Common myeloid progenitor, CD34-positive (primary cell): ENCODE measurements at places on chromosomes 4 and X.

DNA sequence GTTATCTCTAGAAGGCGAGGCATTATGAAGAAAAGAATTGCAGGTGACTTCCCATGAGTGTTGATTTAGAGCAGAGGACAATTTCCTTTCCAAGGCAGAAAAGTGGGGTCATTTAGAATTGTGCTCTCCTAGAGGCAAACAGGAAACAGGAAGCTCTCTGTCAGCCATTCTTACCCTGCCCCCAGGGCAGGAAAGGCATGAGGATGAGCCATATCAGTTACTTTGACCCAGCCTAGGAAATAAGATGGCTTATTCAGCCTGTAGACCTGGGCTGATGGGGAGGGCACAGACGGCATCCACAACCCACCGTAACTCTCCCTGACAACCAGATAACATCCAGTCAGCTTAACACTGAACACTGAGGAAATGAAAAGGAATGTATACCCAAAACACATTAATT lies 88.8 kb upstream of the KDR start:
- DNase-seq, result no peak

DNA sequence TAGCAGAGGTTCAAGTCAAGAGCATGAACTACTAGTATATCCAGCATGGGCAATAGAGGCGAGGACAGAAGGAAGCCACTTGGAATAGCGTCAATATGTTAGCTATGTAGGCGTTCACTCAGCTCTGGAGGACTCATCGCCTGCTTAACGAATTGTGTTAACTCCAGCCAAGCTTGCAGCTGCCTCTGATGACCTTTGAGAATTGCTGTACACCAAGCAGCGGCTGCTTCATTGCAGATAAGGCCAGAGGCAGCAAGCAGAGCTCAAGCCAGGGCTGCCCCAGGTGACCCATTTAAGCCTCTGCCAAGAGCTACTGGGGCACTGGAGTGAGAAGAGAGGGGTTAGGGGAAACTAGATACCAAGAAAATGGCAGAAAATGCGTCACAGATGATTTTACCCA lies 160.2 kb upstream of the IGFBP7 start:
- no peak for DNase-seq

DNA sequence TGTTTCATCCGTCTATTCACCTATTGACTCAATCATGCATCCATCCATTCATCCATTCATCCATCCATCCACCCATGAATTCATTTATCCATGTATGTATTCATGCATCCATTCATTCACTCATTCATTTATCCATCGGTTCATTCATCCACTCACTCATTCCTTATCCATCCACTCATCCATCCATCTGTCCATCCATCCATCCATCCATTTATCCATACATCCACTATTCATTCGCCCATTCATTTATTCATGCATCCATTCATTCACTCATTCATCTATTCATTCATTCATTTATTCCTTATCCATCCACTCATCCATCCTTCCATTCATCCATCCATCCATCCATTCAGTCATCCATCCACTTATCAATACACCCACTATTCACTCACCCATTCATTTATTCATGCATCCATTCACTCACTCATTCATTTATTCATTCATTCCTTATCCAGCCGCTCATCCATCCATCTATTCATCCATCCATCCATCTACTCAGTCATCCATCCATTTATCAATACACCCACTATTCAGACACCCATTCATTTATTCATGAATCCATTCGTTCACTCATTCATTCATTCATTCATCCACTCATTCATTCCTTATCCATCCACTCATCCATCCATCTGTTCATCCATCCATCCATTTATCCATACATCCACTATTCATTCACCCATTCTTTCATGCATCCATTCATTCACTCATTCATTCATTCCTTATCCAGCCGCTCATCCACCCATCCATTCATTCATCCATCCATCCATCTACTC lies 11.2 kb downstream of the P2RY8 start:
- DNase-seq, result no peak

DNA sequence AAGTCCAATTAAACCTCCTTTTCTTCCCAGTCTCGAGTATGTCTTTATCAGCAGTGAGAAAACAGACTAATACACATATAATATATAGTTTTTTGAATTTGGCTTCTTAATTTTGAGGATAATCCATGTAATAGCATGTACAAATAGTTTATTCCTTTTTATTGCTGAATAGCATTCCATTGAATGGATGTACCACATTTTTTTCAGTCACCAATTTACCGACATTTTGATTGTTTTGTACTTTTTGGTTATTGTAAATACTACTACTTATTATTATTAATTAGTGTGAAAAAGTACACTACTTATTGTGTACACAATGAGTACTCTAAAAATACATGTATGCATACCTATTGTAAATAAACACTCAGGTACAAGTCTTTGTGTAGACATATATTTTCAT lies 42.3 kb upstream of the ANXA10 start:
- no peak for DNase-seq

DNA sequence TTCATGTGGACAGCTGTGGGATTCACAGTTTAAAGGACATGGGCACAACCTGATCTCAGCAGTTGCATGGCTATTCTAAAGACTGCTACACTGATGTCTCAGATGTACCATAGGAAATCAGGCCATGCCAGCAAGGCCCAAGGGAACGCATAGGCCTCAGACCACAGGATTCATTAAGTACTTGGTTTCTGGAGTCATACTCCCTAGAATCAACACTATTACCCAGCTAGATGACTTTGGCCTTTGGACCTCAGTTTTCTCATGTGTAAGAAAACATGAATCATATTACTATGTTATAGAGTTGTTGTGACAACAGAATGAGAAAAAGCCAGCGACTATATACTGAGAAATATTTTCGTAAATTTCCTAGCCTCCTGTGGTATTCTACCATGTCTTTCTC lies 67.9 kb downstream of the NHS start:
- no peak for DNase-seq

- DNase-seq, result no peak
Measured at GRCh38 chr4:34466411-34466810, 1777.9 kb downstream of the ARAP2 start.
